ENCODE measurements at places on chromosomes 13 and 19.

DNA sequence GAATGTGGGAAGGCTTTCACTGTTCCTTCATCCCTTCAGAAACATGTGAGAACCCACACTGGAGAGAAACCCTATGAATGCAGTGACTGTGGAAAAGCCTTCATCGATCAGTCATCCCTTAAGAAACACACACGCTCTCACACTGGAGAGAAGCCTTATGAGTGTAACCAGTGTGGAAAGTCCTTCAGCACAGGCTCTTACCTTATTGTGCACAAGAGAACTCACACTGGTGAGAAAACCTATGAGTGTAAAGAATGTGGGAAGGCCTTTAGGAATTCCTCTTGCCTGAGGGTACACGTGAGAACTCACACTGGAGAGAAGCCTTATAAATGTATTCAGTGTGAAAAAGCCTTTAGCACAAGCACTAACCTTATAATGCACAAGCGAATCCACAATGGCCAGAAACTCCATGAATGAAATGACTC, 18.6 kb downstream of the ZNF177 start:
- no peak for DNase-seq

DNA sequence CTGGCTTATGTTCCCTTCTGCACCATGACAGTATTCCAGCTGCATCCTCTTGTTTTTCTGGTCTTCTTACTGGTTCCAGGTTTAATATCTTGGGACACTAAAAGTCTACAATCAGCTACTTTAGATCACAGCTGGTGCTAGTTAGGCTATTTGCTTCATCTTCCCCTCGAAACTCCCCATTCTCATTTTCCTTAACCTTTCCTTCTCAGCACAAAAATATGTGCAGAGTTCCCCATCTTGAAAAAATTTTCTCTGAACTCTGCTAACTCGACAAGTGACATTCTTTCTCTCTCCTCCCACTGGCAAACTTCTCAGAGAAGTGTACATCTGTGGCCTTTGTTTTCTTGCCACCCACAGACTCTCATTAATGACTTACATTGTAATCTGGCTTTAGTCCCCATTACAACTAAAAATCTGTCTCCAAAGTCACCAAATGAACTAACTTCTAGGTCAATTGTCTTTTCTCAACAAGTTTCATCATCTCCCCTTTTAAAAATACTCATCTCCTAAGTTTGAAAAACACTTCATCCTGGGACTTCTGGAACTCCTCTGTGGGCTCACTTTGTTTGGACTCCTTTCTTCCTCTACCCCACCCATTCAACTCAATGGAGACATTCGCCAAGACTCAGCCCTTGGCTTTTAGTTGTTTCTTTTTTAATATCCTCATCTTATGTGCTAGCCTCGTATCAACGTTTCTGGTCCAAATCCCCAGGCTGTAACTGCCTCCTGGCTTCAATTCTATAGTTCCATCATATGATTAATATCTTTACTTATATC, 7.1 kb upstream of the KL start:
- no peak for DNase-seq

DNA sequence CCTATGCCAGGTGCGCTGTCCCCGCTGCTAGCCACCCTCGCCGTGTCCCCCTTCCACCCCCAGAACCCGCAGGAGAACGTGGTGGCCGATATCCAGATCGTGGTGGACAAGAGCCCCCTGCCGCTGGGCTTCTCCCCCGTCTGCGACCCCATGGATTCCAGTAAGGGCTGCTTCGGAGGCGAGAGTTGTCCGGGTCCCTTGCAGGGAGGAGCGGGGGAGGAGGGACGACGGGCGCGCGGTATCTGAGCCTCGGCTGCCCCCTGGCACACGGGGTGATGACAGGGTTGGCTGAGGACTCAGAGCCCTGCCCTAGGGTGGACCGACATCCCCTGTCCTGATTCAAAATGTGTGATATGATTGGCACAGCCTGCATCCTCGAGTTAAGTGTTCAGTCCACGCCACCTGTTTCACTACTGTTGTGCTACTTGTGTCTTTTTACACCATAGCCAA, 653 bp downstream of the MVB12A start:
- DNase-seq: peak; percentile 53

- DNase-seq: no peak
Observed at GRCh38 chr13:50030315-50030714, 15.1 kb downstream of the KCNRG start.

DNA sequence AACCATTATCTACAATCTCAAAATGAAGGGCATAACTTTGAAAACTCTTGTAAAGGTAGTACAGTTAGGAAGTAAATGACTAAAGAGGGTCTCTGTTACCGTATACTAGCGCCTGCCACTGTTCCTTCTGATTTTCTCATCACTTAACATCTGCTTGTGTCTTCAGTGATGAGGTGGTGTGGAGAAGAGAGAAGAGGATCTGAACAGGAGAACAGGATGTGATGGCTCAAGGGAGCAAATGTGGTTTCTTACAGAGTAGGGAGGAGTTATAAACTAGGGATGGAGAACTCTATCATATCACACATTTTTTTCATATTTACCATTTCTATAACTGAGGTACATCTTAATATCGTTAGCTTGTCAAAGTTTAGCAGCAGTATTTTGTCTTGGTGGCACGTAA, 1.1 kb downstream of the KCTD4 start:
- no peak for DNase-seq

- DNase-seq: no peak
Observed at GRCh38 chr19:35006342-35006998, 6.3 kb downstream of the GRAMD1A start.

DNA sequence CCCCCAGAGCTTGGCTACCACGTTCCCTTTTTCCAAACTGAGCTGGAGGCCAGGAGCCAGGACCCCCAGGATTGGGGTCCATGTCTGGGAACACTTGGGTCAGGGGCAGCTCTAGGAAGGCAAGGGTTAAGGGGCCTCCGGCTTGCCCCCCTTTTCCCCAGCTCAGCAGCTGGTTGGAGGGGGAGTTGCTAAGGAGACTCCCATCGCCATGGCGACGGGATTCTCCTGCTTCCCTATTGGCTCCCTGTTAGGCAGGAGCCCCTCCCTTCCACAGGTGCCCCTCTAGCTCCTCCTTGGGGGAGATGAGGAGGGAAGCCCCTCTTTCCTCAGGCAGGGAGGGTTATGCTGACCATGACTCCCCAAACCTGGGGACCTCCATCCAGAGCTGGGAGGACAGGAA, 33.9 kb downstream of the PDE4A start:
- no peak for DNase-seq

DNA sequence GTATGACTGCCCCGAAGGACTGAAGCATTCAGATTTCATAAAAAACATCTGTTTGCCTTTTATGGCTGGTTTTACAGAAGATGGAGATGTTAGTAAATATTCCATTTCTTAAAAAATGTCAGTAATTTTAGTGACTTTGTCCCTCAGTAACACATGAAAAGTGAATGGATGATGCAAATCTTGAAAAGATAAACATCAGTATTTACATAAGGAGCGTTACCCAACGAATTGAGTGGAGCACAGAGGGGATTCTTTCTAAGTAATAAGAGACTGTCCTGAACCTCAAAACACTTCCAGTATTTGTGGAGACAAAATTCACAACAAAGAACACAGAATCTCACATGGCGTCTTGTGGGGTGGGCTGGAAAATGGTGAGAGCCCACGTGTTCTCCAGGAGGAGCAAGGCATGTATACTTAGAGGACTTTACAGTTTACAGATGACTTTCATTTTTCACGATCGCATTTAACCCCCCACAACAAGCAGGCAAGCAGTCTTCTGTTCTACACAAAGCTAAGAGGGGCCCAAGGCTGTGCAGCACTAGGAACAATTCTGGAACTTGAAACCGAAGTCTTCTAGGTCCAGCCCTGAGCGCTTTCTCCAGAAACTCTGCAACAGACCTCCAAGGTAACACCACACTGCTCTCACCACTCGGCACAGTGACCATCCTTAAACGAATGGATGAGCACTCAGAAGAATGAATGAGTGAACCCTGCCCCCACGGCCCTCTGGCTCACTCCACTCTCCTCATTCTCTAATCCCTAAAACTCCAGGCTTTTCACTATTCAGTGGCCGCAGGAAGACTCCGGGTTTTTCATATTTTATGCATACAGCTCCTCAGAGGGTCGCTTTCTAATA, 709.8 kb downstream of the UQCRFS1 start:
- no peak for DNase-seq

- no peak for DNase-seq
Observed at GRCh38 chr19:1247748-1248138, 640 bp upstream of the MIDN start.

DNA sequence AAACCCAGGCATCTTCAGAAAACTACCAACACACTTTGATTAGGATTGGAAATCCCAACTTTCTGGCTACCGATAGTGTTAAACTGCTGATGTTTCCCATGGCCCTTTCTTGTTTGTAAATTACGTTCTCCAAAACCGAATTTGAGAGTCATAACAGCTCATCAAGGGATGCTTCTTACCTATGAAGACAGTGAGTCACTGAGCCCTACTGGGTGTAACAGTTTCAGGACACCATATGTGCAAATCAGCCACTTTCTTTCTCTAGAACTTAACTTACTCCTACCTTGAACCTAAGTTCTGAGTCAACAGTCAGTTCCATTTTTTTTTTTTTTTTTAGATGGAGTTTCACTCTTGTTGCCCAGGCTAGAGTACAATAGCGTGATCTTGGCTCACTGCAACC, 410.1 kb upstream of the TSHZ3 start:
- no peak for DNase-seq

- peak; percentile 32 for DNase-seq
Observed at GRCh38 chr19:34254698-34255432, 511 bp downstream of the GARRE1 start.

- no peak for DNase-seq
Observed at GRCh38 chr13:79108914-79109643, 297.0 kb downstream of the RBM26 start.

GRCh38 chr19:12953138-12953798, 3.8 kb downstream of the GADD45GIP1 start:
- no peak for DNase-seq

DNA sequence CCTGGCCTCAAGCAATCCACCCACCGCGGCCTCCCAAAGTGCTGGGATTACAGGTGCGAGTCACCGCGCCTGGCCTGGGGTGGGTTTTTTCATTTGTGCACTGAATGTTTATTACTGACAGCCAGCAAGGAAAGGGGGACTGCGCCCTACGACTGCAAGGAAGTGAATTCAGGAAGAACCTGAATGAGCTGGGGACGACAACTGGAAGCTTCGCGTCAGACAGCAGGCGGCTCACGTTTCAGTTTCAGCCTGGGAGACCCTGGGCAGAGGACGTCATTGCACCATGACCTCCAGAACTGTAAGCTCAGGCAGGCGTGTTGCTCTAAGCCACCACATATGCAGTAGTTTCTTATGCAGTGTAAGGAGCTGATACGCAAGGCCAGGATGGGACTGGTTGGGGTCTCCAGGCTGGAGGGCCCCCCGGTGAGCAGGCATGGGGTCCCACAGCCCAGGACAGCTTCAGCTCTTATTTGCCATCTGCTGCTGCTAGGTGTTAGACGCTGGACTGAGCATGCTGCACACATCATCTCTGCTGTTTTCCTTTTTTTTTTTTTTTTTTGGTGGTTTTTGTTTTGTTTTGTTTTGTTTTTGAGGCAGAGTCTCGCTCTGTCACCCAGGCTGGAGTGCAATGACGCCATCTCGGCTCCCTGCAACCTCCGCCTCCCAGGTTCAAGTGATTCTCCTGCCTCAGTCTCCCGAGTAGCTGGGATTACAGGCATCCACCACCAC, 66.6 kb downstream of the GADD45B start:
- no peak for DNase-seq
